ENCODE measurements at places on chromosomes 2 and 18.

DNA sequence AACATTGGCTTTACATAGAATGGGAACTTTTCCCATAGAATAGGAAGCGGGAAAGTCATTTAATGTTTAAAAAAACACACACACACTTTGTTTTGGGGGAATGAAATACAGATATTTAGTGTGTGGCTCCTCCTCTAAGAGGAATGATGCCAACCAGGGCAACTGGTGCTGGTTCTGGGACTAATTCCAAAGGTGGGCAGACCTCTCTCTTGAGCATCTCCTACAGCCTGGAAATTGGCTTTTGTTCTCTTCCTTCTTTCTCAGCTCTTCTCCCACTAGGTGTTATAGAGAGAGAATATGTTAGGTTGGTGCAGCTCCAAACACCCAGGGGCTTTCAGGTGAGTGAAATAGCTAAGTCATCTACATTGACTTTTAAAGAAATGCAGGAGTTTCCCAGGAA, 190.1 kb downstream of the RAD51AP2 start:
- DNase-seq, result no peak

DNA sequence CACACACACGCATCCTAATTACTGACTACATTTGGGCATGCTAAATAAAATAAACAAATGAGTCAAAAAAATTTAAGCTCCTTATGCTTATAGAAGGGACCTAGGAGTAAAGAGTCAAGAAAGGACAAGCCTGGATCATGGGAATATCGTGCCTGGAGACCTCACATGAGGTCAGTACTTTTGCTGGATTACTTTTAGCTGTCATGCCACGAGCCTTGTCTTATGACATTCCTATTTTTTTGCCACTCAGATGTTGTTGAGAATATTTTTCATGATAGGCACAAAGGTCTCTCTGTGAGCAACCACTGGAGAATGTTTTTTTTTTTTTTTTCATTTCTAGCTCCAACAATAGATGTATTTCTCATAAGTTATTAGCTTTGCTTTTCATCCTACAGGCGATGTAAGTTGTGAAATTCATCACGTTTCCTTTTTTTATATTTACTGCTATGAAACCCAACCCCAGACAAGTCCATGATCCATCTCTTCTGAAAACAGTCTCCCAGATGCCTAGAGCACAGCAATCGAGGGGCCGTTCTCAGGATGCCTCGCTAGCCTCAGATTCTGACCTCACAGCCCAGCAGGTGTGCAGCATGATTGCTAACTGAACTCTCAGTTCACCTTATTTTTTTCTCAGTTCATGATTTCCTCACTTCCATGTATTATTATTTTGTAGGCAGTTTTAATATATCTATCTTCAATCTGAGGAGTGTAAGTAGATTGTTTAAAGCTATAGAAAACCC, 464.5 kb downstream of the IRS1 start:
- peak; percentile 11 for DNase-seq

- DNase-seq, result no peak
Measured at GRCh38 chr2:114684403-114684802, 242.0 kb downstream of the DPP10 start.

DNA sequence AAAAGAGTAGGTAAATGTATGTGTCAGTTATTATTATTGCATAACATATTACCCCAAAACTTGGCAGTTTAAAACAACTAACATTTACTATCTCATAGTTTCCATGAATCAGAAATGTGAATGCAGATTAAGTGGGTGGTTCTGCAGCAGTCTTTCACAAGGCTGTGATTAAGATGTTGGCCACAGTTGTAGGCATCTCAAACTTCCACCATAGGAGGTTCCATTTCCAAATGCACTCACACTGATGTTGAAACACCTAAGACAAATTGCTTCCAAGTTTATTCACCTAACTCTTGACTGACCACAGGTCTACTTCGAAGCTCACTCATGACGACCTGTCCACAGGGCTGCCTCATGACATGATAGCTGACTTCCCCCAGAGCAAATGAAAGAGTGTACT, 360.8 kb downstream of the GRB14 start:
- DNase-seq, result peak; percentile 37

DNA sequence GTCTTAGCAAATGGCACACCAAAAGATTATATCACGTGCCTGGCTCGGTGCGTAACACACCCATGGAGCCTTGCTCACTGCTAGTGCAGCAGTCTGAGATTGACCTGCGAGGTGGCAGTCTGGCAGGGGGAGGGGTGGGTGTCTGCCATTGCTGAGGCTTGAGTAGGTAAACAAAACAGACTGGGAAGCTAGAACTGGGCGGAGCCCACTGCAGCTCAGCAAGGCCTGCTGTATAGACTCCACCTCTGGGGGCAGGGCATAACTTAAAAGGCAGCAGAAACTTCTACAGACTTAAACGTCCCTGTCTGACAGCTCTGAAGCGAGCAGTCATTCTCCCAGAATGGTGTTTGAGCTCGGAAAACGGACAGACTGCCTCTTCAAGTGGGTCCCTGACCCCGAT, 55.9 kb upstream of the FSHR start:
- no peak for DNase-seq

- DNase-seq, result no peak
Measured at GRCh38 chr2:238069877-238070276, 9.1 kb downstream of the SCLY start.

Measured in fibroblast of the aortic adventitia (primary cell).